ENCODE measurements at places on chromosomes 6 and 20.
A peak's percentile ranks its signal among the peaks of the same experiment; 100 is the strongest.

DNA sequence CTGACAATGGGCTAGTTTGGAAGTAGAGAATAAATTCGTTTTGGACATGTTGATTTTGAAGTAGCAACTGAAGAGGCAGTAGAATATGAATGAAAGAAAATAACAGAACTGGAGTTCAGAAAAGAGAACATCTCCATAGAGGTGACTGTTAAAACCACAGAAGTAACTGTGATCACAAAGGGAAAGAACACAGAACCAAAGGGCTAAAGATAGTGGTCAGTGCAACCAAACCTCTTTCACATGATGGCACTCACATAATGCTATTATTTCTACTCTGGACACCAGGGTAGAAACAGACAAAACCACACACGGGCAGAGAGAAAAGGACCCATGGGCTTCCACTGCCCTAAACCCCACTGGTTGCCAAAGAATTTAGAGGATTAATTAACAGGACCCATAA is 58.5 kb downstream of the CDK19 start:
- no peak for DNase-seq

GRCh38 chr6:148316308-148316707 is 26.3 kb upstream of the SASH1 start:
- DNase-seq, result no peak

GRCh38 chr6:145428706-145429105 is 306.6 kb downstream of the EPM2A start:
- no peak for DNase-seq

GRCh38 chr20:23214903-23215302 is 128.8 kb upstream of the CD93 start:
- no peak for DNase-seq

DNA sequence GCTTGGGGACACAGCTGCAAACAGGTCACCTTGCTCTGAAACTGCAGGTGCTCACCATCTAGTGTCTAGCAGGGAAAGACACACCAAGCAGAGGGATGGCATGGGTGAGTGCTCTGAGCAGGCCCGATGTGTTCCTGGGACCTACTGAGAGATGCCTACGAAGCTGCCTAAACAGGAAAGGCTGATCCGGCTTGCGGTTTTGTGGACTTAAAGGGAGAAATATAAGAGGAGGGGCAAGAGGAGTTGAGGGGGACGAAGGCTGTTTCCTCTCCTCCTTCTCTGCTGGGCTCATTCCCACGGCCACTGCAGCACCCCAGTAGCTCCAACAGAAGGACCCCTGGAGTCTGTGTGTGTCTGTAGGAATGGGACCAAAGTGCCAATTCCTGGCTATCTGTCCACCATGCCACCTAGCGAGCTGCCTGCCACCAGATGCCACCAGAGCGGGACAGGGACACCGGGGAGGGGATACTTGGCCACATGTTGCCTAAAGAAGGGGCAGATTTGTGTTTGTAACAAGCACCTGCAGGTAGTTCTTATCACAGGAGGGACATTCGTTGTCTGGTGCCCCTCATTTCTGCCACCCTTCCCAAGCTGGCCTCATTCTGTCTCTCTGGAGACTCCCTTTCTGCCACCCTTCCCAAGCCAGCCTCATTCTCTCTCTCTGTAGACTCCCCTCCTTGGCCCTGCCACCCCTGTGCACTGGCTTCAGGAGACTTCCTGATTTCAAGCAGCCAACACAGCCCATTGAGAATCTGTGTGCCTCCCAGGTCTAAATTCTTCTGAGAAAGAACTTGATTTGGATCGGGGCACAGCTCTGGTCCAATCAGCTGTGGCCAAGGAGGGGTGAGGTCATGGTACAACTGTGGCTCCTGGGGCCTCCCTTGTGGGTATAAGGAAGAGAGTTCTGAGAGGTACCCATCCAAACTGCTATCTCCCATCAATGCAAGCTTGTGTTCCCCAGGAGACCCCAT is 221.8 kb downstream of the ANKRD60 start:
- no peak for DNase-seq

DNA sequence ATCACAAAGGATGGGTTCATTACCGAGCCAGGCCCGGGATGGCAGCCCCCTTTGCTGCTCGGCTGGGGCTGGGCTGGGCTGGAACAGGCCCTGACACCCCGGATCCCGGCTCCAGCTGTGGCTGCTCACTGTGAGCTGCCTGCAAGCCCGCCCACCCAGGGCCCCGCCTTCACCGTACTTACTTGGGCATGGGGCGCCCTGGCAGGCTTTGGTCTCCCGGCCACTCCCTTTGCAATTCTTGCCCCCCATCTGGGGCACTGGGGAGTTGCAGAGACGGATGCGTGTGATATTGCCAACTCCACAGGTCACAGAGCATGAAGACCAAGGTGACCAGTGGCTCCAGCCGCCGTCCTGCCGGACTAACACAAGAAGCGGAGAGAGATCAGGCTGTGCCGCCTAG is 16.7 kb downstream of the THBS2 start:
- no peak for DNase-seq

DNA sequence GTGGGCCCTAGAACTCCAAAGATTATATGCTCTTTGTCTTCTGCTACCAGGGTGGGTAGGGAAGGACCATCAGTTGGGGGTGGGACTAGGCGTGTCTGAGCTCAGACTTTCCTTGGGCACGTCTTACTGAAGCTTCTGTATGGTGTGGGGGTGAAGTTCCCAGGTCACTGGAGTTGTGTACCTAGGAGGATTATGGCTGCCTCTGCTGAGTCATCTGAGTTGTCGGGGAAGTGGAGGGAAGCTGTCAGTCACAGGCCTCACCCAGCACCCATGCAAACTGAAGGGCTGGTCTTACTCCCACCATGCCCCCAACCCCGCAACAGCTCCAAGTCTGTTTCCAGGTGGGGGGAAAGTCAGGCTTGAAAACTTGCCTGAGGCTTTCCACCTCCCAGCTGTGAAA is 90.1 kb downstream of the LPA start:
- DNase-seq, result no peak

DNA sequence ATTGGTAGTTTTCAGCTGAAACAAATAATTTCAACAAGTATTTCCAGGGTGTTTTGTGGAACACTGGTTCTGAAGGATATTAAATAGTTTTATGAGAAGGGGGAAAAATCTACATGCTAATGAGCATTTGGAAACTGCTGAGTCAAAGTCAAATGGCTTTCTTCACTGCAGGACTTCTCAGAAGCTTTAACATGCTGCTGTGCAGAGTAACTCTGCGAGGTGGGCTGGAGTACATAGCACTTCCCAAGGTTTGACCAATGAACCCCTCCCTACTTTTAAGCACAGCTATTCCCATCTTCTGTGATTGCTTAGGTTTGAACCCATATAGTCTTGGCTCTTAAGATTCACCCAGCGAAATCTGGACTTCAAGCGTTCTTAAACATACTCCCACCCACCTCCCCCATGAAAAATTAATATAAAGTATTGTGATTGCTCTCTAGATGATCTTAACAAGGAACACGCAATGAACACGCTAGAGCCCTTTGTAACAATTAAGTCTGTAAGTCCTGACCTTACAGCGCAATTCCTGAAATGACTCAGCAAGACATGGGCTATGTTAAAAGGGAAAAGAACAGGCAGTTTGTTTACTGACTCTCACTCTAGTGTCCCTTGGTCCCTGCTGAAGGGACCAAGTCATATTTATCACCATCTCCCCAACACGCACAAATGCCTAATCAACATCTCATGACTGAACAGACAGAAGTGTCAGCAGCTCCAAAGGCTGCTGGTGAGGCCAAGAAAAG is 105.2 kb downstream of the NFATC2 start:
- DNase-seq, result no peak

DNA sequence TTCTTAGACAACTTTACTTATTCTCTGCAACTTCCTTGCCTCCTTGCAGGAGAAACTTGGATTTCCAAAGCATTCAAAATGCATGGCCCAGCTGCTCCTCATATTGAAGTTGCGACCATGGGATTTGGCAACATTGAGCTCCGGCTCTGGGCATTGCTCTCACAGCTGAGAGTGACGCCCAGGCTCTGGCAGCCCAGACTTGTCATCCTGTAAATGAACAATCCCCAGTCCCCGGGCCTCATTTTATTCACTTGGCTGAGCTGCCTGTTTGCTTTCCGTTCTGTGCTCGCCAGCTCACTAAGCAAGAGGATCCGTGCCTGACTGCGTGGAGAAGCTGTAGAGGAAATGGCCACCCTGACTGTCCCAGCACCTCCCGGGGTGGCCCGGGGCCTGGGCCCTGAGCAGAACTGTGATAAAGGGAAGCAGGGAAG is 119.5 kb upstream of the CD93 start:
- no peak for DNase-seq

DNA sequence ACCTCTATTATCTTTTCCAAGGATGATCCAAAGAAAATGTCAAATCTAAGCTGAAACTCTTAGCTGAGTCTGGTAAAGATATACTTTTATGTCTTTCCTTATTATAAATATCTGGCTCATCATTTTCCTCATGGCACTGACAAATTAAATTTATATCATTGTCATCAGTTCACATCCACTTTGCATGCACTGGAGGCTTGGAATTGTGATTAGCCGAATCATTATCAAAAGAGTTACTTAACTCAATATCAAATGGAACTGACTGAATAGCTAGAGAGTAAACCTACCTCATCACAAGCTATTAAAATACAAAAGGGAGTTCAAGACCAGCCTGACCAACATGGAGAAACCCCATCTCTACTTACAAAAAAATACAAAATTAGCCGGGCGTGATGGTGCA is 713.9 kb upstream of the MARCKS start:
- DNase-seq, result no peak

- no peak for DNase-seq
These were observed 64.6 kb downstream of the RWDD2A start for GRCh38 chr6:83257791-83258190.

- no peak for DNase-seq
These were observed 27.0 kb upstream of the PTGIS start for GRCh38 chr20:49594931-49595315.

DNA sequence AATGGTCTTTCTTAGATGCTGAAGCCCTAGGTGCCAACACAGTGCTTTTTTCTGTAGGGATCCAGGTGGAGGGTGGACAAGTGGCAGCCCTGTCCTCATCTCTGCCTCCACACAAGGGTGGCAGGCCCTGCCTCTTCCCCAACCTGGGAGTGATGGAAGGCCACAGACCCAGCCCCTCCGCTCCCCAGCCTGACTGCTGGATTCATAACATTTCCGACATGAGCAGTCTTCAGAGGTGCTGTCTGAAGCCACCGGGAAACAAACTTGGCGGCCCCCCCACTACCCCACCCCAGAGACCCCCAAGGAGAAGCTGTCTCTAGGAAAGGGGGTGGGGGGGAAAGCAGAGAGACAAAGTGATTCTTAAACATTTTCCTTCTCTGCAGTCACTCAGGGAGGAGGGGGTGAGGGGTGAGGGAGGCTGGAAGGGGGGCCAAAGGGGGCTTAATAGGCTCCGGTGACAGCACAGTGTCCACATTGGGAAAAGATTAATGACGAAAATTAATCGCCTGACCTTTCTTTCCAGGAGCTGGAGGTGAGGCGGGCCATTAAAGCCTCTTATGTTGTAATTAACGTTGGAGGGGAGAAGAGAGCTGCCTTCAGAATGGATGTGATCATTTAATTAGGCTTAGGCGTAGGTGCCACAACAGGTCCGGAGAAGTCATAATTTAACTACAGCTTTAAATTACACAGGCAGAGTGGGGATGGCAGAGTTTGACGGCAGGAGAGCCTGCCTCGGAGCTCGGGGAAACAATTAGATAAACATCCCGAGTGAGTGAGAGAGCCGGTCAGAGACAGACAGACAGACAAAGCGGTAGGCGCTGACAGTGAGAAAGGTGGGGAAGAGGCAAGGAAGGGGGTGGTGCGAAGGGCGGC is 76.8 kb upstream of the FOXP4 start:
- no peak for DNase-seq

GRCh38 chr6:46016063-46016608 is 476 bp upstream of the CLIC5 start:
- no peak for DNase-seq

DNA sequence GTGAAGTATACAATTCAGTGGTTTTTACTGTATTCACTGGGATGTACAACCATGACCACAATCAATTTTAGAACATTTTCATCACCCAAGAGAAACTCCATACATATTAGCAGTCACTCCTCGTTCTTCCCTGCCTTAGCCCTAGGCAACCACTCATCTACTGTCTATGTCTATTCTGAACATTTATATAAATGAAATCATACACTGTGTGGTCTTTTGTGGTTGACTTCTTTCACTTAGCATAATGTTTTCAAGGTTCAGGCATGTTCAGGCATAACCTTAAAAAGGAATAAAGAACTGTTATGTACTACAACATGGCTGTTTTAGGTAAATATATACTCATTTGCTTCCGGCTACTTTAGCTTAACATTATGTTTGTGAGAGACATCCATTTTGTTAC is 37.3 kb downstream of the BLTP3A start:
- no peak for DNase-seq

GRCh38 chr6:42105156-42105648 is 37.2 kb downstream of the C6orf132 start:
- no peak for DNase-seq

DNA sequence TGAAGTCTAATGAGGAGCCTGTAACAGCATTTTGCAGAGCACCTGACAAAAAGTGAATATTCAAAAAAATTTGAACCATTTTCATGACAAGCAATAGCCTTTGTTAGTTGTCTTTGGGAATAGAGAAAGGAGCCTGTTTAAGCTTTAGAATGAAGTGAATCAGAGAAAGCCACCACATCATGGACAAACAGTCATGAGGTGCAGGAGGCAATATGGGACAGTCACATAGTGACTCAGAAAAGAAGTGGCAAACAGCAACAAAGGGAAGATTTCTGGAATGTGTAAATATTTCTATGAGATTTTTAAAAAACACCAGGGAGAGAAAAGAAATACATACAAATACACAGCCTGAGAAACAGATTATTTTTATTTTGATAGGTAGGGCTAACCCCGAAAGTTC is 6.6 kb downstream of the KLHL31 start:
- DNase-seq, result no peak

DNA sequence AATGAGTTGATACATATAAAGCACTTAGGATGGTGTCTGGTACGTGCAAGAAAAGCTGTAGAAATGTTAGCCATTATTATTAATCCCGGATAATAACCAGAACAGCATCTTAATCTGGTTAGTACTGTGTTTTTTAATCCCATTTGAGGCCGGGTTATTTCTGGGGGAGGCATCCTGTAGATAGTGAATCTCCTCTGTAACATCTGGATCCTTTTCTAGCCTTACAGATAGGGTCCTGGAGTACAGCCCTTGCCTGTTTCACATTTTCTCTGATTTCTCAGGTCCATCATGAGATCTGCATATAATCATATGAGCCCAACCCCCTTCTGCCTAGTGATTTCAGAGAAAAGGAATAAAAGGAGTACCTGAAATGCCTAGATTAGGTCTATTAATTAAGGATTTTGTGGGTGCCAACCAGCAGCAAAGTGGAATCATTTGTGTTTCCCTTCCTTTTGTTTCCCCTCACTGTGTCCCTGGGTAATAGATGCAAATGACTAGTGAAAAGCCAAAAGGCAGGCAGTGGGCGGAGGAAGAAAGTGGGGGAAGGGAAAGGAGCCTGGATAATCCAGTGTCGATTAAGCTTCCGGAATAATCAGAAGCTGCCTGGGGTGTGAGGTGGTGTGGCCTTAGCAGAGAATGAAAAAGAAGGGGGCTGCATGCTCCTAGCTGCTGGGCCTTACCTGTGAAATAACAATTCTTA is 88.9 kb downstream of the SOBP start:
- peak; percentile 43 for DNase-seq

Measured in D341Med (cell line).